ENCODE measurements at places on chromosomes 12 and 14.
A peak's percentile ranks its signal among the peaks of the same experiment; 100 is the strongest.

DNA sequence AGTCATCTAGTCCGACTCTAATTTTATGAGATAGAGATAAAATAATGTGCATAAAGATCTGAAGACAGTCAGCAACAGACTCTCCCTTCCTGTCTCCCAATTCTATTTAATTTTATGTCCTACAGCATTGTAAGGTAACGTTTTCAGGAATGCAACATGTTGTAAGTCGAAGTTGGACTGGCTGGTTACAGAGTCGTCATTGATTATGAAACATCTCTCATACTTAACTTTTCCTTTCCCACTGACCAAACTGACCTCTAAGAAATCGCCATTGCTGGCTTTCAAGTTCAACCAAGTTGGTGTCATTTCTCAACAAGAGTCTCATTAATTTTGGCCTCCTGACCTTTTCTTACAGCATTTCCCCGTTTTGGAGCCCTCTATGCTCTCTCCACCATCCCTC lies 4.9 kb upstream of the RIC8B start:
- no peak for DNase-seq

- no peak for DNase-seq
Observed at GRCh38 chr14:89202413-89203190, 214.4 kb downstream of the FOXN3 start.

GRCh38 chr12:81530352-81530751 lies 228.8 kb downstream of the PPFIA2 start:
- no peak for DNase-seq

DNA sequence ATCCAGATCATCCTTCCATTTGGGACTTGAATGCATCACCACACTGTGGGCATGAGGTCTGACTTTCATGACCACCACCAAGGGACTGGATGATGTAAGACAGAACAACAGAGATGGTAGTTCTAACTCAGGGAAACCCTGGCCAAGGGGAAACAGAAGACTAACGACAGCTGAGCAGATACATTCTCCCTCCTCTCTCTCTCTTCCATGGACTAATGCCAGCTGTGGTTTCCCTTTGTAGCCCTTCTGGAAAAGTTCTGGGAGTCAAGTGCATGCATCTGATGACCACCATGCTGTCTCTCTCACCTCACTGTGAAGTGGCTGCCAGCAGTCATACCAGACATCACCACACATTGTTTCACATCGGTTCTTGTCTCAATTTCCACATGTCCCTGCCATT lies 3.4 kb downstream of the TAS2R30 start:
- DNase-seq = no peak

- DNase-seq = no peak
Observed at GRCh38 chr14:28116716-28117115, 649.9 kb upstream of the FOXG1 start.

- no peak for DNase-seq
Observed at GRCh38 chr14:96167224-96168148, 37.2 kb upstream of the BDKRB2 start.

GRCh38 chr14:48900565-48900964 lies 685.6 kb downstream of the RPS29 start:
- no peak for DNase-seq

DNA sequence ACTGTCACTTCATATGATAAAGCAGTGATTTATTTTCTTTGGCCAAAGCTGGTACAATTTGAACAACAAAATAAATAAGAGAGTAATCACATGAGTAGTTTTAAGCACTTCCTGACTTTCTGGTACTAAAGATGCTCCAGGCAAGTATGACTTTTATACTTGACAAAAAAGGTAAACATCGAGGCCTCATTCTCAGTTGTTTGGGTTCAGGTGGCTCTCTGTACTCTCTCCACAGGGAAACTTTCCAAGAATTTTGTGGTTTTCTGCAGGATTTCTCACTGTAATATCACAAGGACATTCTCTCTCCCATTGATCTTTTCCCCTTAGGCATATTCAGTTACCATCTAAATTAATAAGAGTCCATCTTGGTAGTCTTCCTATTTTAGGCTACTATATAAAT lies 26.6 kb upstream of the KCNC2 start:
- DNase-seq = no peak

- DNase-seq = peak; percentile 91
Observed at GRCh38 chr12:1605129-1606020, 11.0 kb upstream of the FBXL14 start.

- no peak for DNase-seq
Observed at GRCh38 chr12:48193623-48194022, 9.5 kb downstream of the OR10AD1 start.

DNA sequence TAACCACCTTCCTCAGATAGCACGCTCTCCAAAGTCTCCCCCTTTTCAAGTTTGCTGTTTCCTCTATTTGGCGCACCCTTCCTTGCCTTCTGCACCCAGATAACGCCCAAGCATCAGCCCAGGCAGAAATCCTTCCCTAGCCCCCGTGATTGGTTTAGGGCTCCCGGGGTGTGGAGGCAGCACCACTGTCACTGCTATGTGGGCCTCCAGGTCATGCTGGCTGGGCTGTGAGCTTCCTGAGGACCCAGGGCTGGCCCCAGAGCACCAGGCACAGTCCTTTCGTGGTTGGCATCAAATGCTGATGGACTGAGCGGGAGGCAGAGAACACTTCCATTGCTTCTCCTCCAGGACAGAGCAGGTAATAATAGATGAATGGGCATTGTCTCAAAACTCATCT lies 311.4 kb downstream of the BCL11B start:
- DNase-seq = no peak

Measured in erythroblast (primary cell).